ENCODE measurements at places on chromosomes 3 and 15.

- DNase-seq, result no peak
Observed at GRCh38 chr3:99903869-99904268, 86.2 kb downstream of the CMSS1 start.

GRCh38 chr3:197168606-197169005 lies 129.8 kb downstream of the DLG1 start:
- peak; percentile 41 for DNase-seq

- no peak for DNase-seq
Observed at GRCh38 chr15:40764629-40765103, 798 bp downstream of the GCHFR start.

GRCh38 chr3:12886106-12886679 lies 44.8 kb upstream of the RPL32 start:
- DNase-seq, result no peak
